ENCODE measurements at places on chromosomes 13 and 19.

DNA sequence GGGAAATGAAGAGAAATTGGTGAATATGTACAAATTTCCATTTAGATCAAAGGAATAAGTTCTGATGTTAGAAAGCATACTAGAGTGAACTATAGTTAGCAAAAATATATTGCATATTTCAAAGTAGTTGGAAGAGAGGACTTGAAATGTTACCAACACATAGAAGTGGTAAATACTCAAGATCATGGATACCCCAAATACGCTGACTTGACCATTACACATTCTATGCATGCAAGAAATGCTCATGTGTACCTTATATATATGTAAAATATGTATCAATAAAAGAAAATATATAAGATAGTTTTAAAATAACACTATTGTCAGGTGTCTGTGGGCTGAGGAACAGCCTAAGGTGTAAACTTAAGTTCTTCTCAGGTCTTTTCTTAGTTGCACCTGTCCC is 14.6 kb upstream of the ZNF491 start:
- no peak for DNase-seq

- DNase-seq = no peak
These were observed at the start of gene TMEM38A for GRCh38 chr19:16660763-16661479. Gene TMEM38A, plus strand, starts transcription at chr19:16661139. Its CDS starts 79 bp downstream, at chr19:16661218.

- no peak for DNase-seq
These were observed 16.3 kb downstream of the TECR start for GRCh38 chr19:14545716-14546082.

DNA sequence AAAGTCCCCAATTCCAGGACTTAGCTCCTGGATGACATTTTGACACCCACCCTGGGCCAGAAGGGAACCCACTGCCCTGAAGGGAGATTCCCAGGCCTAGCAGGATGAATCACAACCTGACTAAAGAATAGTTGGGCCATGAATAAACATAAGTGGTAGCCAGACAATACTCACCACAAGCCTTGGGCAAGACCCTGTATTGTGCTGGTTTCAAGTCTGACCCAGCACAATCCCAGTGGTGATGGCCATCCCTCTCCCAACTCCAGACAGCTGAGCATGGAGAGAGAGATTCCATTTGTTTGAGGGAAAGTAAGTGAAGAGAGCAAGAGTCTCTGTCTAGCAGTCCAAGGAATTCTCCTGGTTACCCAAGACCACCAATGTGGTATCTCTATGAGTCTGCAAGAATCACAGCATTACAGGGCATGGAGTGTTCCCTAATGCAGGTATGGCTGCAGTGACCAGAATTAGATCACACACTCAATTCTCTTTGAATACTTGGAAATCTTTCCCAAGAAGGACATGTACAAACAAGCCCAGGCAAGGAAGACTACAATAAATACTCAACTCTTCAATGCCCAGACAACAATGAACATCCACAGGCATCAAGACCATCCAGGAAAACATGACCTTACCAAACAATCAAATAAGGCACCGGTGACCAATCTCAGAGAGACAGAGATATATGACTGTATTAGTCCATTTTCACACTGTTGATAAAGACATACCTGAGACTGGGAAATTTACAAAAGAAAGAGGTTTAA is 158.0 kb downstream of the VWA8 start:
- DNase-seq = peak; percentile 47

DNA sequence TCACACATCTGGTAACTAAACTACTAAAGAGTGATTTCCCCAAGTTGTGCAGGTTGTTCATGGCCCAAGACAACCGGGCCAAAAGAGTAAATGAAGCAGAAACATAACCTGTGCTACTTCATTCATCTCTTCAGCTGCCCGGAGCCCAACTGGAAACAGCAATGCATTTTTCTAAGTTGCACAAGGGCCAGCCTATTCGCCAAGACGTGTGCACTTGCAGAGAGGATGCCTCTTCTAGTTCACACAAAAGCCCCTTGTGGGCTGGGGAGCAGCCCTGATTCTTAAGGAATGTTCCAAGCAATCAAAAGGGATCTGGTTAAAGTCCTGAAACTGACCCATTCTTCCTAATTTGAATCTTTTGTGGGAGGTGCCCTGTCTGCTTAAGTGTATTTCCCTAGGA is 275.8 kb downstream of the SHISA2 start:
- DNase-seq = no peak

GRCh38 chr13:105389373-105389772 is 1146.1 kb downstream of the EFNB2 start:
- no peak for DNase-seq

DNA sequence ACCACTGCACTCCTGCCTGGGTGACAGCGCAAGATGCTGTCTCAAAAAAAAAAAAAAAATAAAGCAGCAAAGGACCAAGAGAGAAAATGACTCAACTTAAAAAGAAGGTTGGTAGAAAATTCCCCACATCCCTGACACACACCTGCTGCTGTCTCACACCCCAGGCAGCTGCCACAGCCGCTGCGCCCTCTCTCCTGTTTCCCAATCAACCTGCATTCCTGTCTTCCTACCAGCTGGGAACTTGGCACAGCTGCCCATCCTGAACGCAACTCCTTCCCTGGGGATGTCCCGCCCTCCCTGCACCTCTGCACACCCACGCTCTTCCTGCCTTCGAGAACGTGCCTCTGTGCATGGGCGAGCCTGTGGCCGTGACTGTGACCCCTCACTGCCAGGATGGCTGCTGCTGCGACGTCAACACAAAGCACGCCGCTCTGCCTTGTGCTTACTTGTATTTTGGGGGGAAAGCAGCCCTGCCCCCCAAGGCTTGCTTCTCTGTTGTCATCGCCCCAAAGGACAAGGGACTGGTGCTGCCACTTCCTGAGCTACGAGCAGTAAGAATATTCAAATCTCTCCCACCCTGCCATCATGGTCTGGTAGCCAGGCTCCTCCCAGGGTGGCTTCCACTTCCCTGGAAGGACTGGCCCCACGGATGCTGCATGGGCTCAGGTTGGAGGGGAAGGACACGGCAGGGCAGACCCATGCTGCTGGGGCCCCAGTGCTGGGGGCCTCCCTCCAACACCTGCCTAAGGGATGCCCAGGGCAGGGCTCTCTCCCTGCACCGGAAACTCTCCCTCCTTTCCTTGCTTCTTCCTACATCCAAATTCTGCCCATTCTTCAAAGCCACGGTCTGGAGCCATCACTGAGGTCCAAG is 20.7 kb downstream of the SH3GL1 start:
- DNase-seq = no peak

GRCh38 chr13:68608147-68608546 is 1378.0 kb upstream of the PCDH9 start:
- DNase-seq = no peak

DNA sequence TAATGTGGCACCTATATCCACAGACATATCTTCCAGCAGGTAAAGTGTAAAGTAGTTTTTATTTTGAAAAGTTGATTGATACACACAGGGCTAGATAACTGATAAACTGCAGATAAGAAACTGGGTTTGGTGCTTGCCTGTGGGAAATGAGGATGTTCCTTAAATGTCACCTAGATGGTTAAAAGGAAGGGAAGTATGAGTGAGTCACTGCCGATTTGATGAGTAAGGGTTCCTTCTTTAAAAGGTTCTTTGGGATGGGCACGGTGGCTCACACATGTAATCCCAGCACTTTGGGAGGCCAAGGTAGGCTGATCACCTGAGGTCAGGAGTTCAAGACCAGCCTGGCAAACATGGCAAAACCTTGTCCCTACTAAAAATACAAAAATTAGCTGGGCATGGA is 73.8 kb upstream of the FRY start:
- DNase-seq = peak; percentile 40

DNA sequence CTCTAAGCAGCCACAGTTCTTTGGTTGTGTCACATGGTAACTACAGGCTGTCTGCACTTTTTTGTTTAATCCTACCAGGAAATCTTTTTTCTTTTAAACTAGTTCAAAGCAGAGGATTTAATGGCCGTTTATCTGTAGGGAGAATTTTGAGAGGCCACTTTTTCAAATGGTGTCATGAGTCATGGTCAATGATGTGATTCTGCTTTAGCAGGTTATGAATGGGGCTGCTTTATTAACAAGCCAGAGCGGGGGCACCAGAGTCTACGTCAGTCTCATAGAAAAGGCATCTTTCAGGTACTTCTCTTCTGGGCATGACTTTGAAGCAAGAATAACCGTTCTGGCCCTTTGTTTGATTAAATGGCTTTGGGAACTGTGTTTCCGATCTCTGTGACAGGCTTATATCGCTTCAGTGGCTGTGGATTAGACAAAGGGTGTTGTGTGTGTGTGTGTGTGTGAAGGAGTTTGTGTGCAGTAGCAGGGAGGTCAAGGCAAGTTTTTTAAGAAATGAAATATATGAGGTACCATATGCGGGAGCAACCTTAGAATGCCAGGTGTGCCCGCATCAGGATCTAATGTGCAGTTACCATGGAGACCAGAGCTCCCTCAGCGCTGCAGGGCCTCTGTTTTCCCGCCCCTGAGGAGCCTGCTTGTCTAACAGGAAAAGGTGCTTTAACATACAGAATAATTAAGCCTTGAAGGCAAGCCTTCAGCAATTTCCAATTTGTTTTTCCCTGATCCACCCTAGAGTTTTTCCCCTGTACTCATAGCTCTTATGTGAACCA is 120.5 kb downstream of the KATNAL1 start:
- no peak for DNase-seq

GRCh38 chr13:99380921-99381645 is 73.9 kb upstream of the GPR183 start:
- no peak for DNase-seq

DNA sequence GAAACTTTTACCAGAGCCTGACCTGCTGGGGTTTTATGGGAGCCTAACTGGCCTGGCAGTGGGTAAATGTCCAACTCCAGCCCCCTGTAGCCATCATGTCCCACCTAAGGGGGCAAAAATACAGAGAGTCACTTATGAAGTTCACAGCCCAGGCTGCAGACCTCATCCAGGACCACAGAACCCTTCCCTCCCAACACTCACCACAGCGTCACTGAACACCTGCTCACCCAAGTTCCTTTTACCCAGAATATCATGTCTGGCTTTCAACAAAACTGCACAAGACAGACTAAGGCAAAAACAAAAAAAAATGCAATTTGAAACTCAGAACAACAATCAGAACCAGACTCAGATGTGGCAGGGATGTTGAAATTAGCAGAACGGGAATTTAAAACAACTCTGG is 6.4 kb downstream of the CEACAM3 start:
- DNase-seq = no peak

GRCh38 chr13:31349156-31349555 is 149.4 kb downstream of the B3GLCT start:
- no peak for DNase-seq

GRCh38 chr19:12938779-12939601 is 581 bp downstream of the CALR start:
- peak; percentile 63 for DNase-seq

DNA sequence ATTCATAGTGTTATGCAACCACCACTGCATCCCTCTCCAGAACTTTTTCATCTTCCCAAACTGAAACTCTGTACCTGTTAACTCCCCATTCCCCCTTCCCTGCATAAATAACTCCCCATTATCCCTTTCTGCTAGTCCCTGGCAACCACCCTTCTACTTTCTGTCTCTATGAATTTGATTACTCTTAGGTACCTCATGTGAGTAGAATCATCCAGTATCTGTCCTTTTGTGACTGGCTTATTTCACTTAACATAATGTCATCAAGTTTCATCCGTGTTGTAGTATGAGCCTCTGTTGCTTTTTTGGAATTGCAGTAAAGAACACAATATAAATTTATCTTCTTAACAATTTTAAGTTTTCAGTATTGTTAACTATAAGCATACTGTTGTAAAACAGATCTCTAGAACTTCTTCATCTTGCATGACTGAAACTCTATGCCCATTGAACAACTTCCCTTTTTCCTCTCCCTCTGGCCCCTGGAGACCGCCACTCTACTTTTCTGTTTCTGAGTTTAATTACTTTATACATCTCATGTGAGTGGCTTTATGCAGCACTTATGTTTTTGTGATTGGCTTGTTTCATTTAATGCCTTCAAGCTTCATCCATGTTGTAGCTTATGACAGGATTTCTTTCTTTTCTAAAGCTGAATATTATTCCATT is 87.3 kb upstream of the ABCC4 start:
- DNase-seq = no peak

DNA sequence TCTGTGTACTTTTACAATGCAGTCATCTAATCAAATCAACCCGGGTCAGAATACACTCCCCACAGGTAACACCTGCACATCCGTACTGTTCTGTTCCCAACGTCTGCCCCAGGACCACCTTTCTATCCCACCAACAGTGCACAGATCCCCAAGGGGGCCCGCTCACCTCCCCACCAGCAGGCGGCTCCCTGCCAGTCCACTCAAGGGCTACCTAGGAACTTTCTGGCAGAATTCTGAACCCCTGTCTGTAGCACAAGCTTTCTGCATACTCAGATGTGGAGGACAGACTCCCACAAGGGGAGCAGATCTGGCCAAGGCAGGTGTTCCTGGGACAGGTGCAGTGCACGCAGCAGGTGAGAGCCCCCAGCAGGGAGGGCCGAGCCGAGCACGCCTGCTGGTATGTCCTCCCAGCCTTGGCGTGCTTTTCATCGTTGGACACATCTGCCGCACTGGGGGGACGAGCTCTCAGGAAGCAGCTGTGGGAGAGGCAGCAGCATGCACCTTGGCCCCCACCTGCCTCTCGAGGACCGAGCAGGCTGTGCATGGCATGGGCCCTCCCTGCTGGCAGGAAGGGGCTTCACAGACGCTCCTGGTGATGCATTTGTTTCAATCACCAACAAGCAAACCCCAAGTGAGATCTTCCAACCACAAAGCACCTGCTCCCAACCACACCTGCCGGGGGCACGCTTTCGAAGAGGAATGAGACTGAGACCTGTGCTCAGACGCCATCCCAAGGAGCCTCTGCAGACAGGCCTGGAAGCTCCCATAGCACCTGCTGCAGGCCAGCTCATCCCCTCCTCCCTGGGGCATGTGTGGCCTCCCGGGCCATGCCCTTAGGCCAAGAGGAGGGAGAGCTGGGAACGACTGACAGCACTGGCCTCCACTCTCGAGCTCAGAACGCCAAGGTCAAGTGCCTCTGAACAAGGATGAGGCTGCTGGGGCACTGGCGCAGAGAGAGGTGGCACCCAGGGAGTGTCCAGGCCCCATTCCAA is 35.9 kb downstream of the RAB20 start:
- DNase-seq = no peak

DNA sequence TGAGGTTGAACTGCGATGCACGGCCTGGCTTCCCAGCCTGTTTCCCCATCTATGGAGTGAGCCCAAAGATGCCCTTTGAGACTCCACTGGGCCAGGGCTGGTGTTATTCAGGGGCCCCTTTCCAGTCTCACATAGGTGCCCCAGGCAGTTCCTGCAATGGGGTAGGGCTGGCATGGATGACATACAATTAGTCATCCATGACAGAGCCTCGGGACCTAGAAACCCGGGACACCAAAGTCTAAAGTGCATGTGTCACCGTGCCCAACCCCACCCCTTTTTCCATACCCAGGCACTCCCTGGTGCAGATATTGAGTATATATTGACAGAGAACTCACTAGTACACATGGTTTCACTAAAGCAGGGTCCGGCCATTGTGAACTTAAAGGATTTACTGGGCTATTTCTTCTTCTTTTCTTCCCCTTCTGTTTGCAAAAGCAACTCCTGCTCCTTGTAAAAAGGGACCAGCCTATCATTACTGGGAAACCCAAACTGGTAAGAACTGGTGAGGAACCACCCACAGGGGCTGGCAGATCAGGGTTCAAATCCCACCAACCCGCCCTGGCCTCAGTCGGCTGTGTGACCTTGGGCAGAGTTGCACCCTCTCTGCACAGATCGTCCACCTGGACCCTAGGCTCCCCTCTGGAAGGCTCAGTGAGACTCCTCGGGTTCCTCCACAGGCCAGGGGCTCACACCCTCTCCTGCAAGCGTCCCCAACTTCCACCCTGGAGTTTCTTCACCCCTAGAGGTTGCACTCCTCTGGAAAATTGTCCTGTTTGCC is 2.7 kb downstream of the B3GNT3 start:
- peak; percentile 60 for DNase-seq

Data from inflammatory macrophage treated with lipopolysaccharide for 4 hours (primary cell).